Airway epithelial cell (primary cell): ENCODE measurements at places on chromosomes 2 and 18. TPM values are rescaled to one million over a fixed set of nuclear protein-coding genes. Genes with fewer than 3 reads are reported as not detected.

CDH2 gene
- total RNA-seq = 0.56 and 1.3 TPM in 2 replicates

EVX2 gene
- not detected in 2 replicates for total RNA-seq

FAM210A gene
- 13.3 TPM in 2 replicates for total RNA-seq

STARD6 gene
- total RNA-seq = 0.51 TPM in 1 of 2 replicates, not detected in the other

BMPR2 gene
- total RNA-seq = 11.9 and 21.7 TPM in 2 replicates

SPATA3 gene
- total RNA-seq = not detected in 2 replicates

NEU2 gene
- not detected in 2 replicates for total RNA-seq

GPR39 gene
- total RNA-seq = 9.3 and 10.9 TPM in 2 replicates

DGUOK gene
- total RNA-seq = 78.9 and 84.6 TPM in 2 replicates

ANO7 gene
- 0.79 and 1.1 TPM in 2 replicates for total RNA-seq

HOXD9 gene
- total RNA-seq = not detected in 2 replicates

SCG2 gene
- total RNA-seq = 0.21 TPM in 1 of 2 replicates, not detected in the other

CCBE1 gene
- total RNA-seq = 0.85 and 3.0 TPM in 2 replicates

CD8B2 gene
- not detected in 2 replicates for total RNA-seq

ARHGAP15 gene
- not detected in 2 replicates for total RNA-seq

DNER gene
- 3.1 and 5.1 TPM in 2 replicates for total RNA-seq

EFHD1 gene
- total RNA-seq = 0.21 and 0.84 TPM in 2 replicates

MAP3K19 gene
- total RNA-seq = not detected in 2 replicates
